ENCODE measurements at places on chromosomes 3 and 15. TPM values are rescaled to one million over a fixed set of nuclear protein-coding genes. Genes with fewer than 3 reads are reported as not detected.

The SUSD5 gene
- total RNA-seq, result 1.9 TPM

The STRIT1 gene
- not detected for total RNA-seq

The TTBK2 gene
- total RNA-seq, result 6.4 TPM

The PRR20G gene
- total RNA-seq, result not detected

The DGKG gene
- total RNA-seq, result 0.09 TPM

The ANAPC13 gene
- 30.3 TPM for total RNA-seq

The CEMIP gene
- 0.27 TPM for total RNA-seq

The MIX23 gene
- 34.1 TPM for total RNA-seq

The SHQ1 gene
- total RNA-seq, result 19.8 TPM

The ZBED2 gene
- total RNA-seq, result 0.09 TPM

The RETNLB gene
- not detected for total RNA-seq

The NDUFAF3 gene
- 46.8 TPM for total RNA-seq

The PRRT3 gene
- 0.72 TPM for total RNA-seq

The KIF23 gene
- 18.1 TPM for total RNA-seq

The C3orf22 gene
- not detected for total RNA-seq

The CSTA gene
- 0.66 TPM for total RNA-seq

The PP2D1 gene
- total RNA-seq, result not detected

The SPTSSB gene
- not detected for total RNA-seq

The BFSP2 gene
- total RNA-seq, result not detected

The FEZF2 gene
- total RNA-seq, result not detected

The IMPG2 gene
- total RNA-seq, result 0.54 TPM

The DZIP1L gene
- total RNA-seq, result 15.2 TPM

The SERINC4 gene
- not detected for total RNA-seq

The LYZL4 gene
- total RNA-seq, result 0.18 TPM

The VWA5B2 gene
- not detected for total RNA-seq

The FNDC3B gene
- total RNA-seq, result 186 TPM

The FBLN2 gene
- 1.5 TPM for total RNA-seq

The PLA2G4E gene
- not detected for total RNA-seq

The PLOD2 gene
- 649 TPM for total RNA-seq
